ENCODE measurements at places on chromosomes 3 and 15.

DNA sequence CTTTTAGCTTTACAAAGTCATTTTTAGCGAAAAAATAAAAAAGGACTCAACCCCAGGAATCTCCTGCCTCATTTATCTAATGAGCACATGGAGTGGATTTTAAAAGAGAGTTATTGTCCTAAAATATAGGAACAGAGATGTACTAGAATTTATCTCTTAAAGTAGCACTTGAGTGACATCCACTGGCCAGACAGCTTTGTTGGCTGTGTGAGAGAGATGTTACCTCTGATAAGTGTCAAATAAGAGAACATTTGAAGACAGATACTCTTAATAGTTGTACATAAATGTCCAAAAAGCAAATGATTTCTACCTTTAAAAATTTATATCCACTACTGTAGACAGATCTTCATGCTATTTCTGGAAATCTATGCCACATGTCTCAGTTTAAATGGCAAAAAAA, 12.3 kb upstream of the MFSD1 start:
- DNase-seq = peak; percentile 67

GRCh38 chr3:32791833-32792232, 26.0 kb upstream of the TRIM71 start:
- no peak for DNase-seq

GRCh38 chr15:84598250-84598649, 2.6 kb upstream of the ZSCAN2 start:
- DNase-seq = no peak

DNA sequence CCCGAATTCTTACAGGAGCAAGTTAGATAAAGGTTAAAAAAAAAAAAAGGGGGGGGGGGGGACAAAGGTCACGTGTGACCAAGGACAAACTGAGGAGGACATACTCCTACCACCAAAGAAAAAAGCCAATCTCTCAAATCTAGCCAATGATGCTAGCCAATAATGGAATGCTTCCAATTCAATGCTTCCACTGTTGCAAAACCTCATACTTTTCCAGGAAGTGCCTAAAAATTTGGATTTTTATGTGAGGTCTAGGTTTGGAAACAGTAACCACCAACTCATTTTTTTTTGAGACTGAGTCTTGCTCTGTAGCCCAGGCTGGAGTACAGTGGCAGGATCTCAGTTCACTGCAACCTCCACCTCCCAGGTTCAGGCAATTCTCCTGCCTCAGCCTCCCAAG, 11.4 kb downstream of the MSL2 start:
- peak; percentile 54 for DNase-seq

DNA sequence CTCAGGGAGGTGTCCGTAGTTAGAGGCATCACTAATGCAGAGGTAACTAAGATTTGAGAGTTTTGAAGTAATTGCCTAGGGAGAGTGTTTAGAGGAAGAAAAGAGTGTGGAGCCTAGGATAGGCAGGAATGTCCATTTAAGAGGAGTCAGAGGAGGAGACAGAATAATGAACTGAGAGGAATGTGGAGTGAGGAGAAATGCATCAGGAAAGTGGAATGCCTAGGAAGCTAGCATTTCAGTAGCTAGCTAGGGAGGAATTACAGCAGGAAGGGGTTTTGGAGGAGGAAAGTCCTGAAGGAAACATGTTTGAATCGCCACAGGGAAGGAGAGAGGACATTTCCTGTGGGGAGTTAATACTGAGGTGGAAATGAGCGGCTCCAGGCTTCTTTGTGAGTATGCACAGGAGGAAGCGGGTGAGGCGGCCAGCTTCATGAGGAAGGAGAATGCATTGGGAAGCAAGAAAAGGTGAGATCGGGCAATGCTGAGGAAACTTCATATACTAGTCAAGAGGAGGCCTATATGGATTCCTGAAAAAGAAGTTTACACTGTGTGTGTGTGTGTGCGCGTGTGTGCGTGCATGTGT, 154.3 kb downstream of the TMEM108 start:
- no peak for DNase-seq

GRCh38 chr15:70376929-70377691, 279.4 kb upstream of the TLE3 start:
- peak; percentile 85 for DNase-seq

DNA sequence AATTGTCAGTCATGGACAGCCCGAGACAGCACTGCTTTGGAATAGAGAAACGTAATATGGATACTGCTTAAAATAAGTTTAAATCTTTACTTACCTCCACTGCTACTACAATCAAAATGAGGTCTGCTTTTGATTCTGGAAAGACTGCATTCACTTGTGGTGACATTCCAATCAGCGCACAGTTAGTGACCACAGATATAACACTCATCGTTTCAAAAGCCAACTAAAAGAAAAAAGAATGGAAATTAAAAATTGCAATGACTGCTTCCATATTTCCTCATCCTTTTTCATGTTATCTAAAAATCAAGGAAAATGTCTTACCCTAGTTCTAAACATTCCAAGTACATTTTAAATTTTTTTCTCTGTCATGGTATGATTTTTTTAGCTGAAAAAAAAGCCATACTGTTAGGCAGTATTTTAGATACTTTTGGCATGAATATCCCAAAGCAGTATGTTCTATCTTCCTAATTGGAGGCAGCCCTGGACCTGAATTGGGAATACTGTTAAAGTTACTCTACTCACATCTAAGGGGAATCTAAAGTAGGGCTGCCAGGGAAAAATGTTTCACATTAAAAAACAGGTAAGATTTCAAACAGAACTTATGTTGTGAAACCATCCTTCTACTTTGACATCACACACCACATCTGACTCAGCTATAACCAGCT, 72.1 kb downstream of the ANO10 start:
- peak; percentile 29 for DNase-seq

DNA sequence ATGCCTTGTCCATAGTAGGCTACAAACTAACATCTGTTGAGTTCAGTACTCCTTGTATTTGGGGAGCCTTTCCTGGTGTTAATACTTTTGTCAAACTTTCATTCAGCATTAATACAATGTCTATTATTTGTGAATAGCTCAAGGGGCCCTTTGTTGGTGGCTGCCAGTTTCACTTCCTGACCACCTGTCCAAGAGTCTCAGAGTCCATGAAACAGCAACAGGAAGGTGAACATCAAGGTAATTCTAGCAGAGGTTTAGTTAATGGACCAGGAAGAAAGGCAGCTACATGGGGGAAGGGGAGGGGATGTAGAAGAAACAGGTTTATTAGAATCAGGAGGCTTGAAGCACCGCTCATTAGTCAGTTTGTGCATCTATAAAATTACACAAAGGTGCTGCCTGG, 386.9 kb downstream of the PDCD6IP start:
- DNase-seq = no peak

- no peak for DNase-seq
Observed at GRCh38 chr15:61041886-61042285, 187.2 kb downstream of the RORA start.

Measured in GM23248 (cell line).